COR-L47 (cell line): ENCODE measurements at places on chromosomes 6 and 20.

- no peak for DNase-seq
These were observed 55.8 kb upstream of the AKIRIN2 start for GRCh38 chr6:87757792-87758191.

DNA sequence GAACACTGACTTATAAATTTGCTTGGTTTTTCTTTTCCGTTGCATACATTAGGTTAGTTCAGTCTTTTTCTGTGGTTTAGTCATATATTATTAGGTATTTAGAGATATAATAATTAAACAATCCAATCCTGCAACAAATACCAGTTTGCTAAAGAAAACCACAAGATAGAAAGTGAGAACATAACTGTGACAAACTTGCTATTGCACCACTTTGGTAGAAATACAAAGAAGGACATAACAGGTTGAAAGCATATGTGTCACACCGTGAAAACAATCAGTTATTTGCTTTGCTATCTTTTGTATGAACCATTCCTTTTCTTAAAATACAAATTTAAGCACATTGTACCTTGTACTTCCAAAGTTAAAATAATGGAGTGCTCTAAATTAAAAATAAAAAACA, 42.0 kb upstream of the KCNQ5 start:
- DNase-seq: no peak

- no peak for DNase-seq
These were observed 76.1 kb downstream of the SLC22A3 start for GRCh38 chr6:160424256-160424655.

DNA sequence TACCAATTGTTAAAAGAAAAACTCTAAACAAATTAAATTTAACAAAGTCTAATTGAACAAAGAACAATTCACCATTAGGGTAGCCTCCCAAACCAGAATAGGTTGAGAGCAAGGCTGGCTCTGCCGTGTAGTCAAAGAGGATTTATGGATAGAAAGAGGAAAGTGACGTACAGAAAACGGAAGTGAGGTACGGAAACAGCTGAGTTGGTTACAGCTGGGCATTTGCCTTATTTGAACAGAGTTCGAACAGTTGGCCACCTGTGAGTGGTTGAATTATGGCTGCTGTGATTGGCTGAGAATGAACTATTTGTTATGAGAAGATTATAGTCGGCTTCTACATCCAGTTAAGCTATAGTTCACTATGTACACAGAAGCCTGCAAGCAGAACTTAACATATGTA, 18.5 kb upstream of the ISM1 start:
- no peak for DNase-seq

GRCh38 chr20:1423625-1424106, 30.8 kb upstream of the FKBP1A start:
- peak; percentile 92 for DNase-seq

GRCh38 chr6:50847890-50848594, 29.4 kb downstream of the TFAP2B start:
- DNase-seq: no peak

DNA sequence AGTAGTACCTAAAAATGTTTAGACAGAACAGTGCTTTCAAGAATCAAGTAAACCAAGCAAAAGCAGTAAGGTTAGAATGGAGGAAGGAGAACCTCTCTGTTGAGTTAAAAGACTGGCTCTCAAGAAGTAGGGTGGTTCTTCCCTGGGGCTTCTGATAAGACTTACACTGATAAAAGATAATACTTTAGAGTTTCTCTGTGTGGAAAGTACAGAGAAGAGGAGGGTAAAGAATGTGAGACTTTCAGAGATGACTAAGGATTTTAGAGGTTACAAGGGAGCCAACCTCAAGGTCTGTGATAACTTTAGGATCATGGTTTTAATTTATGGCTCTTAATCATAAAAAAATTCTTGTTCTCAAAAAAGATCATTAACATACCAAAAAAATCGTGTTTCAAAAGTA, 30.9 kb upstream of the ALDH8A1 start:
- DNase-seq: no peak

GRCh38 chr6:100167585-100167984, 173.6 kb upstream of the MCHR2 start:
- DNase-seq: no peak

DNA sequence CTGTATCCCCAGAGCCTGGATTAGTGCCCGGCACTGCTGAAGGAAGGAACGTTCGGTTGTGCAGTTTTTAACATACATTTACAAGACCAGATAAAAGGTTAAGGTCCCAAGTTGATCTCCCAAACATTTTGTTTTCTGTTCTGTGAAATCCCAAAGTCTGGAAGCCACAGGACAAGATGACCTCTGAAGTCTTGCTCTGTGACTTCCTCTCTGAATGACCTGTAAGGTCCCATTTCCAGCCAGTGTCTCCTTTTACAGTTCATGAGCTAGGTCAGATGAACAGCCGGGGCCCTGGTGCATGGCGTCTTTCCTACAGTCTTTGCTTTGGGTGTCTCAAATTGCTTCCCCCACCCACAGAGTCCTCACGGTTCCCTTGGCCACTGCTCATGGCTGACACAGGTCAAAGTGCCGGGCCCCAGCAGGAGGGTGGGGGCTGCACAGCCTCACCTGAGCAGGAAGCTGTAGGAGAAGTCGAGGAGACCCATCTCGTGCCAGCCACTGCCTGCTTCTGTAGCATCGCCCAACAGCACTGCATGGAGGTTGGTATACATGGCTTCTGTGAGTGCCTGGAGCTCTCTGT, 24.0 kb downstream of the PTGIS start:
- DNase-seq: no peak

- no peak for DNase-seq
These were observed 5.6 kb upstream of the STX16 start for GRCh38 chr20:58645412-58645968.

GRCh38 chr6:44609051-44609612, 221.6 kb downstream of the CDC5L start:
- no peak for DNase-seq

GRCh38 chr6:25453288-25453687, 174.1 kb downstream of the CARMIL1 start:
- DNase-seq: no peak

DNA sequence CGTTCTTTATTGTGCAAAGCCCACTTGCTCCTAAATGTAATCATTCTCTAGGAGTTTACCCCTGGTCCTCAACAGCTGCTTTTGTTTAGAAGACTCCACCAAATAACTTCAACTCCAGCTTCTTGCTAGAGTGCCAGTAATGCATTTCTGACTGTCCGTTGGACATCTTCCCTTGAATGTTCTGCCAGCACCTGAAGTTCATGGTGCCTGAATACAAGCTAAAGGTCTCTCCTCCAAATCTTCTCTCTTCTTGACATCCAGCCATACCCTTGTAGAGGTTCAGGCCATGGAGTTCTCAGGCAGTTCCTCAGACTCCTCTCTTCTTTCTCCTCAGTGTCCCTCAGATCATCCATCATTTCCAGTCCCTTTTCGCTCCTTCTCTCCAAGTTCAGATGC, 21.7 kb downstream of the PHACTR2 start:
- no peak for DNase-seq

GRCh38 chr6:121515630-121516265, 80.3 kb downstream of the GJA1 start:
- DNase-seq: no peak

DNA sequence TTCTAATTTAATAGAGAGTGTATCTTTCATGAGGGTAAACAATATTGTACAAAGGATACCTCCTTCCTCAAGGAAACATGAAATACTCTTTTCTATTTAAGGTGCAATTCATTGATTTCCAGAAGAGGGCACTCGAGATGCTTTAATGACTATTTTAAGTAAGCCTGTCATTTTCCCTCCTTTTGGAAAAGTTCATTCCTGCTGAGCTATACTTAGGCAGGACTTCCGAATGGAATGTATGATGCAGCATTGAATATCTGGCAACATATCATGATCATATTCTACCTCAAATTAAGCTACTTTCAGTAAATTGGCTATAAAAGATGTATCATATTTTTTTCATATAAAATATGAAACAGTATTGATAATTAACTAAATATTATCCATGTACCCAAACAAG, 5.0 kb downstream of the DST start:
- peak; percentile 45 for DNase-seq

DNA sequence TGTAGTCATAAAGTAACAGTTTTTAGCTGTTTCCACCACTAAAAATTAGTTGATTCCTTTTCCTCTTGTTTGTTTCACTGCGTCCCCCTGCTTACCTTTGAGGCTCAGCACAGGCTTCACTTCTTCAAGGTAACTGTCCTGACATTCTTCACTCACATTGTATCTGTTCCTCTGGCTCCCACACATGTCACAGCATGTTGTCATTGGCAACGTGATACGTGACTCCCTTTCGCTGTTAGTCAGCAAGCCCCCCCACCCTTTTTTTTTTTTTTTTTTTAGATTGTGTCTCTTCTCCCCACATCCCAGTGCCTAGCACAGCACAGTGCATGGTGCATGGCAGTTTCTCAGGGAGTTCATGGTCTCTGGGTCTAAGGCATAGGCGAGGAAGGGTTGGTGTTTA, 13.3 kb downstream of the VAPB start:
- no peak for DNase-seq

DNA sequence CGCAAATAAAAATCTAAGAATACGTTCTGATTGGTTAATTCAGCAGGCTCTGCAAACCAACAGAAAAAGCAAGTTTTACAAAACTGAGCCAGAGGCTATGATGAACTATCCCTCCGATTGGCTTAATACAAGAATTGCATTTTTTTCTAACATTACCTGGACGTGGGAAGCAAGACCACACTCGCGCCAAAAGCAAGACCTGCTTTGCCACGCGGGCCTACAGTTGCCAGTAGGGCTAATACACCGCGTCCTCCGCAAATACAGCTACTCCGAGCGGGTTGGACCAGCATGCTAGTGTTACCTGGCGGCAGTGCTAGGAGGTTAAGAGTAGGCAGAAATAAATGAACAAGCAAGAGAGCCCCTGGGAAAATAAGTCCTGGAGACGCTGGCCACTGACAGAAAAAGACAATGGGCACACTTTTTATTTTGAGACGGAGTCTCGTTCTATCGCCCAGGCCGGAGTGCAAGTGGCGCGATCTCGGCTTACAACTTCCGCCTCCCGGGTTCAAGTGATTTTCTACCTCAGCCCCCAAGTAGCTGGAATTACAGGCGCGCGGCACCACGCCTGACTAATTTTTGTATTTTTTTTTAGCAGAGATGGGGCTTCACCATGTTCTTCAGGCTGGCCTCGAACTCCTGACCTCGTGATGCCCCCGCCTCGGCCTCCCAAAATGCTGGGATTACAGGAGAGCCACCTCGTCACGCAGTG, 131.9 kb upstream of the BTN3A2 start:
- DNase-seq: no peak

DNA sequence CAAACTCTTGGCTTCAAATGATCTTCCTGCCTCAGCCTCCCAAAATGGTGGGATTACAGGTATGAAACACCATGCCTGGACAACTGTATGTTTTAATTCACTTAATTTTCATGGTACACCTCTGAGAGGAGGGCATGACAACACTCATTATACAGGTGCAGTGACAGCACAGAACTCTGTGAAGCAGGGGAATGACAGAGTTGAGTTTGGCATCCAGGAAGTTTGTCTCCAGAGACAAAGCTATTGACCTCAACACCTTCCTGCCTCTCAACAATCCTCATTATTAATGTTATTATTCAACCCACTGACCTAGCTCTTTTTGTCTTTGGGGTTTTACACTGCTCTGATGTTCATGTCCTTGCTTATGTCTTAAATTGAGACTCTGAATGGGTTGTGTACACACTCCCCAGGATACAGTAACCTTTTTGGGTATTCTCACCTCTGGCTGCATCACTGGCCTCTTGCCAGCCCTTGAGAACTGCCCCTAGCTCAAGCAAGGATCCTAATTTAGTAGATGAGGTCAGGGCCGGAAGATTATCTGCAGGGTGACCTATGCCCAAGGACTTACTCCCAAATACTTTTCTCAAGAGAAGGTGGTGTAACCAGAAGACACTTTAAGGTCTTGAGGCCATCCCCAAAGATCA, 13.0 kb upstream of the IER3 start:
- no peak for DNase-seq

DNA sequence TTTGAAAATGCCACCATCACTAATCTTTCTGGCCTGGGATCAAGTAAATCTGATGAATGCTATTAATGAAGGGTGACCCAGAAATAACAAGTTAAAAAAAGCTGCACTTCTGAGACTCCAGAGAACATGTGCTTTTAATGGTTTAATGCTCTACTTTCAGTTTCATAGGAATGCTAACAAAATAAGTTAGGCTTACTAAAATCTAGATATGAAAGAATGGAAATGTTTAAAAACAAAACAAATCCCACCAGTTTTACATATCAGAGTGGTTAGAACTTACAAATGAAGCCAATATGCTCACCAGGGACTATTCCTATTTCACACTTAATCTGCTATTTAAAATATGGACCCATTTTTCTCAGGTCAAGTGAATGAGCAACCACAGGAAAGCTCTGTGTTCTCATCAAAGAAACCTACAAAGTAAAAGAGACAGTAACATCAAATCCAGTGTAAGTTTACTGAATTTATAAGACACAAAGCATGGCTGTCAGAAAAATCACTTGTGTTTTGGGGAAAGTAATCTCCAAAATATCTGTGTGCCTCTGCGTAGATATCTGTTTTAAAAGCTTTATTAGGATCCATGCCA, 40.3 kb downstream of the FYN start:
- DNase-seq: no peak

DNA sequence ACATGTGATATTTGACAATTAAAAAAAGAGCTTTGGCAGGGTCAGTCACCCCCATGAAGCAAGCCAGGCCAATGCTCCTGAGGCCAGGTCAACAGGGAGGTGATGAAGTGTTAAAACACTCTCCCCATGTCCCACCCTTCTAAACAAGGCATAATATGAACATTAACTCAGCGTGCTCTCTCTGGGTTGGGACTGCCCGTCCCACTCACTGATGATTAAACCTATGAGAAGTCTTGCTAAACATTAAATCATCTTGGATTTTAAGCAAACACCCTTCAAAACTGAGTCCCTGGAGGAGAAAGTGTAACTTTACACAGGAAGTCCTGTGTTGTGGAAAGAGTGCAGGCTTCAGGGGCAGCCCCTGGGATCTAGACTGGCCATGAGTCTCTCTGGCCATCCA, 558.5 kb downstream of the CD83 start:
- no peak for DNase-seq

GRCh38 chr6:91812596-91813274, 1225.9 kb upstream of the MAP3K7 start:
- no peak for DNase-seq

DNA sequence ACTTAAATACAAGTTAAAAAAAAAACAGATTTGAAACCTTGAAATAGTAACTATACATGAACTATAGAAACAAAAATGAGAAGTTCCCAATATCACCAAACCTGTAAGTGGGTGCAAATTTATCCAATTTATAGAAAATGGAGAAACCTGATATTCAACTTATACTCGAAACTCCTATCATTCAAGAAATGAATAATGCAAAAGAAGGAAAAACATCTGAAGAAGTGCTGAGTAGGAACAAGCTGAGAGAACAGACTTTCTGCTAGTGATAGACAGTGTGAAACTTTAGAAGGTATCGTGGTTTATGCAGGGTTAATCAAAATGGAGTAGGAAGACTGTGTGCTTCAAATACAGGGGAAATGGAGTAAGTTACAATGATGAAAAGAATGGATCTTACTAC, 4.5 kb downstream of the GPR63 start:
- no peak for DNase-seq

- no peak for DNase-seq
These were observed 32.8 kb downstream of the VIP start for GRCh38 chr6:152783217-152783878.

GRCh38 chr20:35472209-35472608, 16.8 kb downstream of the CEP250 start:
- DNase-seq: no peak
